ENCODE measurements at places on chromosomes 7 and 10.
A peak's percentile ranks its signal among the peaks of the same experiment; 100 is the strongest.

DNA sequence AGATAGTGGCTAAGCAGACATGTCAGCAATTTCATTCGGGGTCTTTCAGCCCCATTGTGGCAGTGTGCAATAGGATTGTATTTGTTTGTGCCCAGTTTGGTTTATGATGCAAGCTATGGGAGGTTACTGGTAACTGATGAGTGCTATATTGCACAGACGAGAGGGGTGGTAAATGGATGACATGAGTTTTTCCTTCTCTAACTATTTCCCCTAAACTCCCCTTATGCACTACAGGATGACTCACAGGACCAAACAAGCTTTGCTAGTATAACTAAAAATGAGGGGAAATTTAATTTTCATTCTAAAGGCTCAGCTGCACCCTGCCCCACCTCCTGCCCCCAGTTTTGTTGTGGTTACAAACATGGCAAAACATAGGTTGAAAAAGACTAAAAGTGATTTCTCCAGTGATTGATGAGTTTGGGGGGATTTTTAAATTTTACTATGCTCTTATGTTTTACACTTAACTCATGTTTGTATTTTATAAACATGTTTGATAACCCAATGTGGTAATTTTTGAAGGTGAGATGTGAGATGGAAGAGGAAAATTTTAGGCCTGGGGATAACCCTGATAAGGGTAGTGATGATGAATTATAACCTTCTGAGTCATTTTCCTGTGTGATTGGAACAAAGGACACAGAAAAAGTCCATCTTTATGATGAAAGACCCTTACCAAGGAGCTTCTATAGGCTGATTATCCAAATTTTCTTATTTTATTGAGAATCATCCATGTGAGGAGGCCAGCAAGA is 60.8 kb upstream of the NAMPT start:
- peak; percentile 35 for DNase-seq

- DNase-seq: no peak
These were observed 438.8 kb upstream of the C7orf33 start for GRCh38 chr7:148151778-148152177.

DNA sequence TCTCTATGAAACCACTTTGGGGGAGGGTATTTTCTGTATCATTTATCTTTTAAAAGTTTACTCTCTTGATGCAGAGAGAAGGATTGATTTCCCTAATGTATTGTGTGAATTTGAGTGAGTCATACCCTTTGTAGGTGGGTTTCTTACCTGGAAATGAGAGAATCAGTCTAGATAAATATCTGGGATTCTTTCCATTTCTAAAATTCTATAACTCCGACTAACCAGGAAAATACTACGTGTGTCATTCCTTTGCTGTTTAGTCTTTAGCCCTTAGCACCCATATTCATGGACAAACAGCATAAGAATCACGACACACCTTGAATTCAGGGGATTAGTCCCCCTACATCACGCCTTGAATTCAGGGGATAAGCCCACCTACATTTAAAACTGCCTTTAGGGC is 139.1 kb downstream of the GATA3 start:
- no peak for DNase-seq

DNA sequence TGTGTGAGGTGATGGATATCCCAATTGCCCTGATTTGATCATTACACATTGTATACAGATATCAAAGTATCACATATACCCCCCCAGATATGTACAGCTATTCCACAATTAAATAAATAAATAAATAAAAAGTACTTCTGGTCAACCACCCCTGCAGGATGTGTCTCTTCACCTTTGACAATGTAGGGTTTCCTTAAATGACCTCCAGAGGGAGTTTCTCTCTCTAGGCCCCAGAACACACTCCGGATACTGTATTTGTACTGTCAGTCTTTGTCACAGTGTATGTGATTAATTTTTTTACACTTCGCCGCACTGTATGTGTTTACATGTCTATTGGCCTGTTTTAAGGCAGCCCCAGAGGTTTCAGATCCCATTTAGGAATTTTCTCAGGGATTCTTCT is 123.6 kb downstream of the ADCYAP1R1 start:
- no peak for DNase-seq
